ENCODE measurements at places on chromosomes 12 and 14.

DNA sequence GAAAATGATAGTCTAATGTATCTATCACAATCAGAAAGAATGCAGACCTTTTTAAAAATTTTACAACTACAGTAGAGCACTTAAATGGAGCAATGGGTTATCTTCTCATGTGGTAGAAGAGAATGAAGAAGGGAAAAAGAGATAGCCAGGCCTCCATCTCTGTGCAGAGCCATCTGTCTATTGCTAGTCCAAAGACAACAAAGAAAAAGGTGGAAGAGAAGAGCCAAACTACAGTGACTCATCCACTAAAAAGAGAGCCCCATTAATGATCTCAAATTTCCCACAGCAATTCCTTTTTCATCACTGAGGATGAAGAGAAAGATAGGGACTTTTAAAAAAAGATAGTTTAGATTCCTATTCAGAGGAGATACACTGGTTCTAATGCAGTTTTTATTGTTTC lies 232.9 kb downstream of the ATXN7L3B start:
- DNase-seq, result no peak

DNA sequence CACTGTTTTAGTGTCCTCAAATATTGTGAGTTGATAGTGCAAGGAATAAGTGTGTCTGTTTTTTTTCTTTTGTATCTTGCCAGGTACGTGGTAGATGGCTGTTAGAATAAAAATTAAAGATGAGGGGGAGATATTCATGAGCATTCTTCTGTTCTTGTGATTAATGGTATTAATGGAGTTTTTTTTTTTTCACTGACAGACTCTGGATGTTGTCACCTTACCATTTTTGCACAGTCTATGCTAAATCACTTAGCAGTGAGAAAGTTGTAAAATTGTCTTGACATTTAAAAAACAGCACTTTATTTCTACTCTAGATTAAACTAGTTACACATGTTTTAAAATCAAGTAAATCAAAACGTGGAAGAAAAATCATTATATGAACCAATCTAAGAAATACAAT lies 204.3 kb downstream of the MDGA2 start:
- DNase-seq, result no peak

DNA sequence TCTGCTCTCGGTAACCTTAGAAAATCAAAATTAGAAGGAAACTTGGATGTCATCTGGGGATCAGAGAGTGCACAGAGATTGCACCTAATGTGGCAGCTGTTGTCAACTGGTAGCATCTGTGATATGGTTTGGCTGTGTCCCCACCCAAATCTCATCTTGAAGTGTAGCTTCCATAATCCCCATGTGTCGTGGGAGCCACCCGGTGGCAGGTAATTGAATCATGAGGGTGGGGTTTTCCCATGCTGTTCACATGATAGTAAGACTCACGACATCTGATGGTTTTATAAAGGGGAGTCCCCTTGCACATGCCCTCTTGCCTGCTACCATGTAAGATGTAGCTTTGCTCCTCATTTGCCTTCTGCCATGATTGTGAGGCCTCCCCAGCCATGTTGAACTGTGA lies 127.7 kb upstream of the SRRM4 start:
- DNase-seq, result no peak

- DNase-seq, result no peak
These were observed 766.2 kb downstream of the FLRT2 start for GRCh38 chr14:86296173-86296572.

- DNase-seq, result no peak
These were observed 143.6 kb upstream of the OTX2 start for GRCh38 chr14:56953884-56954283.

DNA sequence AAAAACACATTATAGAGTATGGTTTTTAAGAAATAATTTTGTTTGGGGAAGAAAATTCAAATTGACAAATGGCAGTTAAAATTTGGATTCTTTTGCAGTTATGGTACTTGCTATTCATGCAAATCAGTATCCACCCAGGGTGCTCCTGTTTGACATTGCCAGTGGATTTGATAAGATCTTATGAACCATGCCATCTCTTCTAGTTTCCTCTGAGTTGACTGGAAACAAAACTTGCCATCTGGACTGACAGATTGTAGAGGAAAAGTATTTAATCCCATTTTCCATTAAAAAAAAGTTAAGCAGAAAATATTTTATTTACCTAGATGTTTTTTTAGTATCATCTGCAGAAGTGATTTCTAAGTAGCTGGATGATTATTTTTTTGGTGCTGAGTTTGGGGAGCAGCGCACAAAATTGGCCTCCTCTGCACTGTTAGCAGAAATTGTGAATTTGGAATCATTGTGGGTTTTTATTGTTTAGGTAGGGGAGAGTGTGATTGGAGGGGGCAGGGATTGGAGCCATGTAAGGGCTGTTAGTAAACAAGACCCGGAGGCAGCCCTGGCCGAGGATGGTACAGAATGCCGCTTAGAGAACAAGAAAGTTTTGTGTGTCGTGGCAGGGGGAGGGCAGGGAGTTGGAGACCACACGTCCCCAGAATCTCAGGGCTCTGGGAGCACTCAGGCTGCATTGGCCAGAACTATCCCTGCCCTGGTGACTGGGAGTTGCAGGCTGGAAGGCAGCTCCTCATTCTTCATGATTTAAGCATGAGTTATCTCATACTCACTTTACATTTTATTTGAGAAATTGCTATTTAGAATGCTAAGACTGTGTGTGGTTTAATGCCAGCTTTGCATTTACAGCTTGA lies 56.6 kb downstream of the WDR20 start:
- no peak for DNase-seq

DNA sequence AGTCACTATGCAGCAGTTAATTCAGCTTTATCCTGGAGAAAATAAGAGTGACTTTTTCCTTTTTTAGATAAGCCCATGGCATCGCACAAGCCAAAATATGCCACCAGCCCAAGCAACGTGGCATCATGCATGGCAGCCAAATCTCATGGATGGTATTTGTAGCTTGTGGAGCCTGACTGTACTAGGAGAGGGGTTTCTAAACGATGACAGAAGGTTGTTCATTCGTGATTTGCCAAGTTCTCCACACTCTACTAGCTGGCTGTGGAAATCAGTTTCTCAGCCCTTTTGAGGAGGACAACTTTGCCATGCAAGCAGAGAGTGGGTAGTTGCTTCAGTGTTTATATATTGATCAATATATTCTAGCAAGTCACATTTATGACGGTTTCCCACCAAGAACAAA lies 41.4 kb upstream of the ATXN2 start:
- DNase-seq, result no peak

DNA sequence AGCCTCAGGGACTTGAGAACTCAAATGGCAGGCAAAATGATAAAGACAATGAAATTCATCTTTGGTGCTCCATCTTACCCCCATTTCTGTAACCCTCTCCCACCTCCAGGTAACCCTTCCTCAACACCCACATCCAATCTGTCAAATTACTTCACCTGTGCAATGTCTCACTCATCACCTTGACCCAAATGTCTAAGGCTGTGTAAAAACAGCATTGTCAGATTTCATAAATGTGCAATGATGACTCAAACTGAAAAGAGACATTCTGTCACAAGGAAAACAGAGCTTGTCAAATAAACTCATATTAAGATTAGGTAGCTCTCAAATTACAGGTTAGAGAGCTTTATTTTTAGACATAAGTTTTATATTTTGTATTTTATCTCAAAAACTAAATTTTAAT lies 19.9 kb upstream of the COCH start:
- no peak for DNase-seq

DNA sequence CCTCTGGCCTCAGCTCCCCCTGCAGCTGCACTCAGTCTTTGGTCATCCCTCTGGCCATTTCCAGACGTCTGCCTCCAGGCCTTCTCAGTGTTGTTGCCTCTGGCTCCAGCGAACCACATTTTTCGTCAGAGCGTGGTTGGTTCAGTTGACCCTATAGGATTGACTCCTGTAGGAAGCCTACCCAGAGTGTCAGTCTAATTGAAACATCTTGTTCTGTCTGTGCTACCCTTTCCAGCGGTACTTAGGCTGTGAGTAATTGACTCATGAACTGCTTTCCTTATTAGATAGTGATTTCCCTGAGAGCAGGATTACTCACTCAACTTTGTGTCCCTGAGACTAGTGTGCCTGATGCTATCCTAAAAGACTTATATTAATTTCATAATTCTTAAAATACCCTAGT lies 373.2 kb downstream of the ATP23 start:
- DNase-seq, result no peak

DNA sequence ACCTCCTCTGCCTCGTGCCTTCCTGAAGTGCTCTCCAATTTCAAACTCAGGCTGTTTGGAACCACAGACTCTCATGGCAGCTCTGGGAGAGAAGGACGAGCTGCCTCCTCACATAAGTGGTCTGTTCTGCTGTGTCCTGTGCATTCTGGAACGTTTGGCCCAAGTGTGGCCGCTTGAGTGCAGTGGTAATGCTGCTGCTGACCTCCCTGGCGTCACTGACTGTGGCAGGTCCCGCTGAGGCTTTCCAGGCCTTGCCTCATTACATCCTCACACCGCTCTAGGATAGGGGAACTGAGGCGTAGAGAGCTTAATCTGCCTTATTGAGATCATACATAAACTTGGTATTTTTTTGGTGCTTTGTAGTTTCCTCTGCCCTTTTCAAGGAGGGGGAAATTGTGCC lies 14.2 kb downstream of the CCDC92 start:
- no peak for DNase-seq

- DNase-seq, result no peak
These were observed 56.5 kb downstream of the KCNMB4 start for GRCh38 chr12:70422631-70423030.

DNA sequence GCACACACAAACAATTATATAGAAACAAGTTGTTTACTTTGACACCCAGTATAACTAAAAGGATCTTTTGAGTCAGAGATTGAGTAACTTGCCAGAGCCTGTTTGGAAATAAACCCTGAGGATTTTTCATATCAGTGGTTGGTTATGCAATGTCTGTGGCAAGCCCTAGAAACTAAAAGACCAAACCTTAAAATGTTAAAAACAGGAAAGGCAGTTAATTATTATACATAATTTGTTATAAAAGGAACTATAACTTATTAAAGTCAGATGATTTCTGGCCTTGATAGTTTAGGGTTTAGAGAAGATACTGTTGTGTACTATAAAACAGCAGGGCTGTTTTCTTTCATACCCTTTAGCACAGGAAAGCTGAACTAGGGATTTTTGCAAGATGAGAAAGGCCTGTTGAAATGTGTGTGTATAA lies 44.1 kb downstream of the PSEN1 start:
- no peak for DNase-seq

- no peak for DNase-seq
These were observed 250.1 kb downstream of the APAF1 start for GRCh38 chr12:98895086-98895651.

- no peak for DNase-seq
These were observed 9.0 kb downstream of the HPD start for GRCh38 chr12:121849665-121850064.

DNA sequence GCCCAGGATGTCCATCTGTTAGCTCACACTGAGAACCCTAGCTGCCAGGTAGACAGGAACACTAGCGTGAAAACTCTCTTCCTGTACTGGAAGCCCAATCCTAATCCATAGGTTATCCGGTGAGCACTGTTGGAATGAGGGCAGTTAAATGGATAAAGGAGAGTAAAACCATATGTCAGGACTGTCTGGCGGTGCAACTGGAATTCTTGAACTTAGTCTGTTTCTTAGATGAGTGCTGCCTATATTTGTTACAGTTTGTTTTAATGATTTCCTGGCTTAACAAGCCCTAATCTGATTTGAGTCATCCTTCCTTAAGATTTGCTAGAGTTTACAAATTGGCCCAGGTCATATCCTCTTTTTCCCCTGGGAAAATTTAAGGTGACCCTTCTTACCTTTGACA lies 104.7 kb downstream of the ANO4 start:
- DNase-seq, result no peak

DNA sequence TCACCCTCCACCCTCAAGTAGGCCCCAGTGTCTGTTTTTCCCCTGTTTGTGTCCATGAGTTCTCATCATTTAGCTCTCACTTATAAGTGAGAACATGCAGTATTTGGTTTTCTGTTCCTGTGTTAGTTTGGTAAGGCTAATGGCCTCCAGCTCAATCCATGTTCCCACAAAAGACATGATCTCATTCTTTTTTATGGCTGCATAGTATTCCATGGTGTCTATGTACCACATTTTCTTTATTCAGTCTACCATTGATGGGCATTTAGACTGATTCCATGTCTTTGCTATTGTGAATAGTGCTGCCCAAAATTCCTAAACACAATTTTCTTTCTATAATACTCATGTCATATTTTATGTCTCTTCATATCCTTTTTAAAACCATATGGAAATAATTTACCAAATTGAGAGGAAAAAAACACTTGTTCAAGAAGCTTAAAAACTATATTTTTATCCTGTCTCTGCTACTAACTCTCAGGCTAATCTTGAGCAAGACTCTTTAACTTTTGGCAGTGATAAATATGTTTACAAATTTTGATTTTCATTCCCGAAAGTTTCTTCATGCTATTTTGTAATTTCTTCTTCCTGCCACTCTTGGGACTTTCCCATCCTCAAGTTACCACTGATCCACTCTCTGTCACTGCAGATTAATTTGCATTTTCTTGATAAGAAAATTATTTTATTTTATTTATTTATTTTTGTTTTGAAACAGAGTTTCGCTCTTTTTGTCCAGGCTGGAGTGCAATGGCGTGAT lies 28.0 kb upstream of the OSBPL8 start:
- no peak for DNase-seq

GRCh38 chr12:56670836-56671235 lies 17.2 kb downstream of the PTGES3 start:
- DNase-seq, result no peak

GRCh38 chr12:123363740-123364531 lies 711 bp downstream of the SBNO1 start:
- DNase-seq, result peak; percentile 15

GRCh38 chr14:89240414-89240813 lies 176.6 kb downstream of the FOXN3 start:
- no peak for DNase-seq

DNA sequence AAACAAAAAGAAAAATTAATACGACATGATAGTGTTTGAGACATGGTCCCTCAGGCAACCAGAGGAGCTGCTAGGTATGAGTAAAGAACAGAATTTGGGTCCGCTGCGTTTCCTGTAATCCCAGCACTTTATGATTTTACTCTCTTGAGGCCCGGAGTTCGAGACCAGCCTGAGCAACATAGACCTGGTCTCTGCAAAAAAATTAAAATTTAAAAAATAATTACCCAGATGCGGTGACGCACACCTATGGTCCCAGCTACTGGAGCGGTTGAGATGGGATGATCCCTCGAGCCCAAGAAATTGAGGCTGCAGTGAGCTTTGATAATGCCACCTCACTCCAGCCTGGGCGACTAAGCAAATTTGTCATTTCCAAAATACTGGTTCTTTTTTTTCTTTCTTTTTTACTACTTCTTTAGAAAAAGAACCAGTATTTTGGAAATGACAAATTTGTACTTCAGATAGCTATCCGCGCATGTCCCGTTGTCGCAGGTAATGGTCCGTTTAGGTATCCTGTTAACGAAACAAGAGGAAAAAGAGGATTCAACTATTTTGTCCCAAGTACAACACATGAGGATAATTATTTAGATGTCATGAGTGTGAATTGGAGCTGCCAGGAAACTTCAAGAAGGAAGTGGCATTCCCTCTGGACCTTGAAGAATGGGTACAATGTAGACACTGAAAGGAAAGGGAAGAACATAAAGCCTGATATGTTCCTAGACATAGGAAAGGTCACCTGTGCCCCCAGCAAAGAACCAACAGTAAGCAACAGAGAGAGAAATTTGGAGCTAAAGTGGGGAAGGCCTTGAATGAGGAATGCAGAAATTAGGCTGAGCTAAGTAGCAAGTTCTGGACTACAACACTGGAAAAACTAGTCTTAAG lies 1.2 kb upstream of the HECTD1 start:
- DNase-seq, result peak; percentile 3
